Esophagus squamous epithelium (tissue), 5 donors: ENCODE measurements at places on chromosomes 3 and 15.

GRCh38 chr3:104323226-104323625 is 1043.5 kb upstream of the ALCAM start:
- DNase-seq: no peak

- DNase-seq: no peak
Observed at GRCh38 chr15:69014454-69014853, at the start of gene NOX5. Gene NOX5 (plus strand): TSS chr15:69014695. CDS start chr15:69014736, 41 bp downstream.

GRCh38 chr3:145422556-145422955 is 738.4 kb downstream of the PLOD2 start:
- no peak for DNase-seq

GRCh38 chr3:73364517-73364916 is 260.2 kb downstream of the PDZRN3 start:
- DNase-seq: no peak
